ENCODE measurements at places on chromosomes 4 and X. TPM values are rescaled to one million over a fixed set of nuclear protein-coding genes. Genes with fewer than 3 reads are reported as not detected.

GLOD5 gene
- not detected for total RNA-seq

PDCL2 gene
- not detected for total RNA-seq

SOD3 gene
- total RNA-seq, result not detected

P2RY8 gene
- not detected for total RNA-seq

FAM47E gene
- not detected for total RNA-seq

KDM6A gene
- 23.2 TPM for total RNA-seq

CYLC1 gene
- total RNA-seq, result not detected

TIGD4 gene
- 0.19 TPM for total RNA-seq

CLDN22 gene
- total RNA-seq, result 0.10 TPM

OTUD6A gene
- total RNA-seq, result not detected

MAGEA2 gene
- total RNA-seq, result not detected

PASD1 gene
- not detected for total RNA-seq

AWAT2 gene
- total RNA-seq, result under 0.01 TPM

ASB5 gene
- total RNA-seq, result not detected

TRIM60 gene
- total RNA-seq, result not detected

PNMA5 gene
- total RNA-seq, result not detected

MAGEA6 gene
- total RNA-seq, result not detected

EREG gene
- total RNA-seq, result not detected

MTTP gene
- not detected for total RNA-seq

RAB40A gene
- 0.10 TPM for total RNA-seq

GAGE12H gene
- not detected for total RNA-seq

MAGEC2 gene
- total RNA-seq, result not detected

SORBS2 gene
- 191 TPM for total RNA-seq

BEX2 gene
- total RNA-seq, result 0.38 TPM

HTN1 gene
- not detected for total RNA-seq

FAM184B gene
- not detected for total RNA-seq

RBM46 gene
- total RNA-seq, result 0.10 TPM

HS3ST1 gene
- total RNA-seq, result 1.3 TPM

CNKSR2 gene
- total RNA-seq, result under 0.01 TPM

CFAP99 gene
- 0.19 TPM for total RNA-seq

SPARCL1 gene
- 3.6 TPM for total RNA-seq

C1QTNF7 gene
- not detected for total RNA-seq

LINC00632 gene
- total RNA-seq, result under 0.01 TPM

PARM1 gene
- total RNA-seq, result 0.33 TPM

All from vein endothelial cell (primary cell).